ENCODE measurements at places on chromosomes 6 and 20.

DNA sequence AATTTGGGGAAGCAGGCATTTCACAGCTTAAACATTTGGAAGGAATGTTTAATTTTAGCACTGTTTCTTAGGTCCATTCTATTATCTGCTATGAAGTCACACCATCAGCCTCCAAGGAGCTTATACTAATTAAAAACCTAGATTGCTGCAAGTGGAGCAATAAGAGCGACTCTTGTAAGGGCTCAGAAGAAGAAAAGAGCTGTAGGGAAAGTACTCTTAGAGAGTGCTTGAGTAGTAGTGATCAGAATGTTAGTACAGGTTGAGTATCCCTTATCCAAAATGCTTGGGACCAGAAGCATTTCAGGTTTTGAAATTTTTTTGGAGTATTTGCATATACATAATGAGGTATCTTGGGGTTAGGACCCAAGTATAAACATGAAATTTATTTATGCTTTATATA, 285.3 kb downstream of the UBE3D start:
- no peak for DNase-seq

DNA sequence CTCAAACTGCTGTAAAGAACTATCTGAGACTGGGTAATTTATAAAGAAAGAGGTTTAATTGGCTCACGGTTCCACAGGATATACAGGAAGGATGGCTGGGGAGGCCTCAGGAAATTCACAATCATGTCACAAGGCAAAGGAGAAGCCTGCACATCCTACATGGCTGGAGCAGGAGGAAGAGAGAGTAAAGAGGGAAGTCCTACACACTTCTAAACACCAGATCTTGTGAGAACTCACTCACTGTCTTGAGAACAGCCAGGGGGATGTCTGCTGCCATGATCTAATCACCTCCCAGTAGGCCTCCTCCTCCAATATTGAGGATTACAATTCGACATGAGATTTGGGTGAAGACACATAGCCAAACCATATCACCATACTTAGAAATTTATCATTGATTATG, 1307.0 kb upstream of the GJE1 start:
- no peak for DNase-seq

GRCh38 chr6:3266170-3266569, 7.4 kb downstream of the PSMG4 start:
- DNase-seq = no peak

DNA sequence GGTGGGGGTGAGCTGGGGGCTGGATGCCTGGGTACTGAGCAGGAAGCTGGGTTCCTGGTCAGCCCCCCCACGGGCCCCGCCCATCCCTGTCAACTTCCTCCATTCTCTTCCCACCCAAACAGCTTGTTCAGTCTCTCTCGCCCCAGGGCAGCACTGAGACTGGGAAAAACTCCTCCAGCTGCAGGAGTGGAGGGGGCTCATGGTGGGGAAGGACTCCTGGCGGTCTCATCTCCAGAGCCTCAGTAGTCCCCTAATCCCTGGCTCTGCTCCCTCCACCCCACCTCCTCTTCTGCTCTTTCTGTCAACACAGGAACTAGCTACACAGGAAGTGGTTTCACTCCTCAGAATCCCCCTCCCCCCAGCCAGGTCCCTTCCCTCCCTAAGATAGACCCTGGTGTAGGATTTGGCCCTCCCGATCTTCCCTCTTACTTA, at the start of gene GPSM3:
Gene GPSM3 (minus strand): TSS at position 36 of the 432 bp plus-strand sequence. CDS start 130 bp downstream, outside the sequence.
- DNase-seq = peak; percentile 33

DNA sequence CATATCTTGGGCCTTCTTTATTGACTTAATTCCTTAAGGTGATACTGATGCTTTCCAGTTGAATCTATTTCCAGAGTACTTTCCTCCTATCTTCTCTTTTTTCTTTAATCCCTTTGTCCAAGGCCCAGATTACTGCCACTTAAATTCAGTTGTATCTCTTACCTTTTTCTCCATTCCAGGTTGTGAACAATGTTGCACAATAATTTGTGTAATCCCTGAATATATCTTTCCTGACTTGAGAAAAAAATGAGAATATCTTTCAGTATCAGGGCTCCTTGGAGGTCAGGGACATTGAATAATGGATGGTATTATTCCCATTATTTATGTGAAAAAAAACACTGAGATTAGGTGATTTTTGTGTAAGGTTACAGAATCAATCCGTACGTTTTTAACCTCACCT, 683.3 kb downstream of the PTPRT start:
- DNase-seq = no peak

GRCh38 chr20:64025101-64025825, 10.7 kb upstream of the C20orf204 start:
- DNase-seq = no peak

- DNase-seq = no peak
These were observed 8.9 kb downstream of the FBXO5 start for GRCh38 chr6:152973916-152974315.

DNA sequence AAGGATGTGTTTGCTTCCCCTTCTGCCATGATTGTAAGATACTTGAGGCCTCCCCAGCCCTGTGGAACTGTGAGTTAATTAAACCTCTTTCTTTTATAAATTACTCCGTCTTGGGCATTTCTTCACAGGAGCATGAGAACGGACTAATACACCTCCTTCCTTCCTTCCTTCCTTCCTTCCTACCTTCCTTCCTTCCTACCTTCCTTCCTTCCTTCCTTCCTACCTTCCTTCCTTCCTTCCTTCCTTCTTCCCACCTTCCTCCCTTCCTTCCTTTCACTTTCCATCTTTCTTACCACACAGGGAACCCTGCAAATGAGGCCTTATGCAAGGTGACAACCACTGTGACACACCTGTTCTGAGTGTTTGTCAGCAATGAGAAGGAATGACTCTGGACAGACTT, 141.3 kb upstream of the EXOC2 start:
- DNase-seq = no peak
